ENCODE measurements at places on chromosomes 16 and 17.

- DNase-seq, result no peak
Observed at GRCh38 chr16:56121156-56121500, 70.2 kb upstream of the GNAO1 start.

DNA sequence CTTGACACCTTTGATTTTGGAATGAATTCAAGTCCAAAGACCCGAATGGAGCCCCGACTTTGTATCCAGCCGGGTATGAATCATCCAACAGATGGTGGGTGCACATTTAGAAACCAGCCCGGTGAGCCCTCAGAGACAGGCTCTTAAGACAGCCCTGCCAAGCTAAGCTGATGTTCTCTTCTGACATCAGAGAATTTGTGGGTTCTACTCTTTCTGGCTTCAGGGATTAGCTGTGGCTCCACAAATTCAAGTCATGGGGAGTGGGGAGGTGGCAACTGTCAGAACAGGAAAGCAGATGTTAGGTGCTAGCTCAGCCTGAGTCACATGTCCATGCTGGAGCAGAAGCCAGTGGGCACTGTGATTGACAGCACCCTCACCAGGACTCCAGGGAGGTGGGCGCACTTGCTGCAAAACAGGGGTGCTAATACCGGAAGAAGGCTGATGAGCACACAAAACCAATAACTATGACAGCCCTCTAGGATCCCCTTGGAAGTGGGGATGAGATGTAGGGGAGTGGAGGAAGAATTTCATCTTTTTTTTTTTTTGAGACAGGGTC, 31.4 kb upstream of the XYLT2 start:
- DNase-seq, result no peak

GRCh38 chr16:17433577-17434451, 36.9 kb downstream of the XYLT1 start:
- no peak for DNase-seq

DNA sequence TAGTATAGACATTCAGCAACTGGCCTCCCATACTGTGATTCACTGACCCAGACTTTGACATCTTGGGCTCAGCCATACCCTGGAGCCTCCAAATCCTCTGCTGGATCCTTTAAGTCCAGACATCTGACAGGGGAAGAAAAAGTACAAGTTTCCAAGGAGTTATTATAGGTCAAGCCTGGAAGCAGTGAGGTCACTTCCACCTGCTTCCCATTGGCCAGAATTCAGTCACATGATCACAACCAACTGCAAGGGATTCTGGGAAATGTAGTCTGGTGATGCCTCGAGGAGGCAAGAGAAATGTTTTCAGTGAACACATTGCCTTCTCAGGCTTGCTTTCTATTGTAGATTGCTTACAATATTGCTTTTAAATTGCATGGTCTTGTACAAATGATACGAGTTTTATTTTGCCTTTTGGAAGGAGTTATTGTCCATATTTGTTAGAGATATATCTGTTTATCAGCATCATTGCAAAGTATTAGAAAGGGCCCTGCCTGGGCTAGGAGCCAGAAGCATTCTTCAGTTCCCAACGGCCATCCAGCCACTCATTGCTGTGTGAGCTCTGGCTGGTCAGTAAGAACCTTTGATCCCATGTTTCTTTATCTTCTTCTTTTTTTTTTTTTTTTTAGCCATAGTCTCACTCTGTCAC, 696.9 kb downstream of the WWOX start:
- no peak for DNase-seq

- DNase-seq, result no peak
Observed at GRCh38 chr17:48470388-48471034, 40.5 kb upstream of the SKAP1 start.

DNA sequence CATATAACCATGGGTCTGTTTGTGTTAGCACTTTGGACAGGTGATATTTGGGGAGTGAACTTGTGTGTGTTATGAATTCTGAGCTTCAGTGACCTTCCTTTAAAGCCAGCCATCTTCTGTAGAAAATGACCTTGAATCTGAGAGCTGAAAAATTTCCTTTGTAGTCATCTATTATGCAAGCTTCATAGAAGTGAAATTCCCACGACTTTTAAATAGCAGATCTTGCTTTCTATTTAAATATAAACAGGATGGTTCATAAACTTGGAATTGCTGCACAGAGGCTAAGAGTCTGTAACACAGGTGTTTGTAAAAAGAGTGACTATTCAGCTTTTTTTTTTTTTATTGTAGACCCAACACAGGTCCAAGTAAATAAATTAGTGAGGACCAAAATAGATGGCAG, 85.5 kb downstream of the MARCHF10 start:
- DNase-seq, result no peak

DNA sequence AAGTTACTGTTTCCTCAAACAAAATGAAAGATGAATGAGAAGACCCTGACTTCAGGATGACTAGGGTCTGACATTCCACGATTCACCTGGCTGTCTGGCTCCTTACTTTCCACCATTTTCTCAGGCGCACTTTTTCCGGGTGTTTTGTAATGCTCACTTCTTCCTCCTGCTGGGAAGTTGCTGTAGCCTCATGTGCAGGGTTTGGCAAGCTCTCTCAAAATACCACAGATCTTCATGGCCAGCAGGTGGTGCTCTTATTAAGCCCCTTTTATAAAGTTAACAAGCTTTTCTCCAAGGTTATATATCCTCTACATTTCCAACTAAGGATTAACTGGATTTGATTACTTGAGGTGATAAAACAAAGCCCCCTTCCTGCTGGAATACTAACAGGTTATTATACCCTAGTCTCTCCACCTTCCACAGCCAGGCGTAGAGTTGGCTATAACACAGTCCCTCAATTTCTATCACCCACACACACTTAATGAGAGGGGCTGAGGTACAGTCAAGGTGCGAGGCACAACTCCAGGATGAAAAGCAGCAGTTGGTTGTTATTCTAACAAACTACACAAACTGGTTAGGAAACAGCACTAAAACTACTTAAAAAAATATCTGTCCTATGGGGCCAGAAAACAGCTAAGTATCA, 45.4 kb downstream of the STH start:
- DNase-seq, result peak; percentile 66

DNA sequence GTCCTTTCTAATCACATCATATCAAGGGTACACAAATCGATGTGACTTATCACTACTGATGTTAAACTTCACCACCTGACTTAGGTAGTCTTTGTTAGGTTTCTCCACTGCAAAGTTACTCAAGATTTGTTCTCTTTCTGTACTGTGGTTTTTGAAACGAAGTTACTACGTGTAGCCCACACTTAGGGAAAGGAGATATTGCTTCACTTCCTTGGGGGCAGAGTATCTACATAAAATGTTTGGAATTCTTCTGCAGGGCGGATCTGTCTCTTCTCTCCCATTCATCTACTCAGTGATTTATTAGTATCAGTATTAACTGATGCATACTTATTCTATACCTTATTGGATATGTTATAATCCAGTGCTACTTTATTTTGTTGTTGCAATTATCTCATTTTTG, 403.6 kb upstream of the MON1B start:
- no peak for DNase-seq

DNA sequence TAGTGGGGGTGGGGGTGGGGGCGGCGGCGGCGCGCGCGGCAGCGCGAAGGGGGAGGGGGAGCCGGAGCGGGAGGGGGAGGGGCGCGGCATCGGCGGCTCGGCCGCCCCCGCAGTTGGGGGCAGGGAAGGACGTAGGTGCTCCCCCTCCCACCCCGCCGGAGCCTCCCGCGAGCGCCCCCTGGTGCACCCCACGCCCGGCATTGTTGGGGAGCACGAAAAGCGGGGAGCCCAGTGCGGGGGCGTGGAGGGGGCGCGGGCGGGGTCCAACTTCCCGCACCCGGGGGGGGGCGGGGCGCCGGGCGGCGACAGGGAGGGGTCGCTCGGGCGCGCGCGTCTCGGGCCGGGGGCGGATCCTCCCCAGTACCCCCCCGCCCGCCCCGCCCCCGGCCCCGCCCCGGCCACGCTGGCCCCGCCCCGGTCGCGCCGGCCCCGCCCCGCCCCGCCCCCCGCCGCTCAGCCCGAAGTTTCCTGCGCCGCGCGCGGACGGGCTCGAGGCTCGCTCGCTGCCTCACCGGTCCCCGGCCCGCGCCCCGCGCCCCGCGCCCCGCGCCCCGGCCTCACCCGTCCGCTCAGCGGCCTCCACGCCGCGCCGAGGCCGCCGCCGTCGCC, at the start of gene CACNA1H:
CACNA1H (plus strand) TSS at position 456 of the 609 bp plus-strand sequence. CDS start 632 bp downstream, outside the sequence.
- no peak for DNase-seq

GRCh38 chr16:59385491-59385890, 651.4 kb upstream of the GOT2 start:
- DNase-seq, result peak; percentile 11

- DNase-seq, result no peak
Observed at GRCh38 chr16:49183911-49184310, 97.7 kb downstream of the CBLN1 start.

GRCh38 chr16:10480151-10480550, 94.3 kb downstream of the ATF7IP2 start:
- DNase-seq, result no peak

- no peak for DNase-seq
Observed at GRCh38 chr17:4816826-4817225, 9.9 kb downstream of the PLD2 start.

GRCh38 chr16:600781-601180, 10.9 kb downstream of the RAB40C start:
- DNase-seq, result no peak

DNA sequence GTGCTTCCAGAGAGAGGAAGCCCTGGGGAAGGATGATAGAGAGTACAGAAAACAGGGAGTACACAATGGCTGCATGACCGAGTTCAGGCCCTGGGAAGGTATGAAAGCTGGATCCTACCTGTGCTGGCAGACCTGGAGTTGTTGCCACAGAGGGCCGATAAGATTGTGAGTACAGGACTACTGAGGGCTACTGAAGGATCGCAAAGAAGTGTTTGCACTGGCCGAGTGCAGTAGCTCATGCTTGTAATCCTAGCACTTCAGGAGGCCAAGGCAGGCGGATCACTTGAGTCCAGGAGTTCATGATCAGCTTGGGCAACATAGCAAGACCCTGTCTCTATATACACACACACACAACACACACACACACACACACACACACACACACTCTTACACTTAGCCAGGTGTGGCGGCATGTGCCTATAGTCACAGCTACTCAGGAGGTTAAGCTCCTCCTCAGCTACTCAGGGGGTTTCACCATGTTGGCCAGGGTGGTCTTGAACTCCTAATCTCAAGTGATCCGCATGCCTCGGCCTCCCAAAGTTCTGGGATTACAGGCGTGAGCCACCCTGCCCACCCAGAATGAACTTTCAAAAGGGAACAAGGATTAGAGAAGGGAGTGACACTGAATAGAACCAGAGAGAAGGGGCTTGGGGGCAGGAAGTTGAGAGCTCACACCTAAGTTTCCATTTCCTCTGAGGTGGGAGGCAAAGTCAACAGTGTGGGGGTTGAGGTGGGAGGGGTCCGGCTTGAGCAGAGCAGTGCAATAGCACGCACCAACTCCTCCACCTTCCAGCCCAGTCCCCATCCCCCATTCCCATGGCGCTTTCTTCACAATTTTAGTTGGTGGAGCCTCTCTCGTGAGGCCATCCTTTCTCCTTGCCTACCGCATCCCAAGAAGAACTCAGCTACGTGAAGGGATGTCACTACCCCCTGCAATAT, 7.5 kb downstream of the SCIMP start:
- no peak for DNase-seq

DNA sequence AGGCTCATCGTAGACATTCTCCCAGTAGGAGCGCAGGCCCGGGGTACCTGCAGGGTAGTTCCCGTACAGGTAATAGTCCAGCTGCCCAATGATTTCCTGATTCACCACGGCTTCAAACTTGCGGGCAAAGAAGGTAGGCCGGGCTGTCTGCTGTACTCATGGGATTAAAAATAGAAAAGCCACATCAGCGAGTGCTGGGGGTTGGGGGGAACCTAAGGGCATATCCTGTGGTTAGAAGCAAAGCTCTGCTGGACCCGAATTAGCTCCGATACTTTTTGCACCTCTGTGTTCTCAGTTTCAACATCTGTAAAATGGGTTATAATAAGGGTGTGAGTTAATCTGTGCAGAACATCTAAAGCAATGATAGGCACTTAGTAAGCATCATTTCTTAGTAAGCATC, 336.2 kb downstream of the XYLT1 start:
- no peak for DNase-seq

DNA sequence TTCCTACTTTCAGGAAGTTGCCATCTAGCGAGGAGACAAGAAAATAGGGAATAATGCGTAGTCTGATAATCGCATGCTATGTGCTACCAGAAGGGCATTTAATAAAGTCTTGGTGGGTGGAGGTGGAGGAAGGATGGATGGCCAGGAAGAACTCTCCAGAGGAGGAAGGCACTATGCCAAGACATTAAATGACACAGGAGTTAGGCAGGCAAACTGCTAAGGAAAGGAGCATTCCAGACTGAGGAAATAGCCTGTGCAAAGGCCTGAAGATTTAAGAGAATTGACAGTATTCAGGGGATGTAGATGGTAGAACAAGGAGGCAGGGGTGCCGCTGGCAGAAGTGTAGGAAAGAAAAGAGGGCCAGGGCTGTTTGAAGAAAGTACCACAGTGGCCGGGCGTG, 19.3 kb upstream of the ARHGAP44 start:
- DNase-seq, result no peak

DNA sequence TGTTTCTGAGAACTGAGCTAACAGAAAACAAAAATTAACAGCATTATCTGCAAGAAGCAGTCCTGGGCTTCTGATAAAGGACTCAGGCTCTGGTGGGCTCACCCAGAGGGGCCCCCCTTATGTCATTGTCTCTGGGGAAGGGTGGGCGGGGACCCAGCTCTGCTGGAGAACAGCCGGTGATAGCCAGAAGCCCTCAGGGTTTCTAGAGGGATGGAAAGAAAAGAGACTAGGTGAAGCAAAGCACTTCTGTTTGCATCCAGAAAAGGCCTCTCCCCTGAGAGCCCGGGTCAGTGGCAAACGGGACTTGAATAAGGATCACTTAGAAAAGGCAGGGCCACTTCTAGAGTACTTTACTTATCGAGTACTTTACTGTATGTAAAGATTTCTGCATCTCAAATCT, 7.0 kb upstream of the CDC42EP4 start:
- DNase-seq, result no peak

DNA sequence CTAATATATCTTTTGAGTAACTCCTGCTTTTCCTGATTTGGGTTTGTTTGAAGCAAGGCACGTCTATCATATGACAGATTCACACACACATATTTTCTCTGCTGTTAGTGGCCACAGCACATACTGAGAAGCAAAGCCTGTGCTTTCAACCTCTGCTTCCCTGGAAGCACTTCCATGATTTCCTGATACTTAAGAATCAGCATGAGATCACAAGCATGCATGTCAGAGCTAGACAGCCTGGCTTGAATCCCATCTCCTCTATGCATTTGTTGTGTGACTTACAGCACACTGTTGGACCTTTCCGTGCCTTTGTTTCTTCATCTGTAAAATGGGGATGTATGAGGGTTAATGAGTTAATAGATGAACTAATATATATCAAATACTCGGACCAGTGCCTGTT, 151.1 kb upstream of the NOL11 start:
- no peak for DNase-seq

Data from skeletal muscle cell (primary cell).